Peyer's patch (tissue), 4 donors: ENCODE measurements at places on chromosomes 6 and 20.

DNA sequence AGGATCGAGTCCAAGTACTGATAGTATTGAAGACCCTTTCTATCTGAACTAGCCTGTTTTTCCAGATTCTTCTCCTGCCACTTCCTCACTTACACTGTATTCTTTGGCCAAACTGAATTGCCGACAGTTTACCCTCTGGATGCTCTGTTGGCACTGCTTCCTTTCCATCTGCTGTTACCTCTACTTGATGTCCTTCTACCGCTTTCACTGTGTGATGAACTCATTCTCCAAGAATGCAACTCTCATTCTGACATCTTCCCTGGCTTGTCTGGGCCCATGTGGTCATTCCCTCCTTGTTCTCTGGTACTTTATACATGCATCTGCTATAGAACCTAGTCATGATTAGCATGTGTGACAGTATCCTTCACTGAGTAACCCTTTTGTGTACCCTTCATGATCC is 16.3 kb downstream of the RPRD1B start:
- no peak for DNase-seq

DNA sequence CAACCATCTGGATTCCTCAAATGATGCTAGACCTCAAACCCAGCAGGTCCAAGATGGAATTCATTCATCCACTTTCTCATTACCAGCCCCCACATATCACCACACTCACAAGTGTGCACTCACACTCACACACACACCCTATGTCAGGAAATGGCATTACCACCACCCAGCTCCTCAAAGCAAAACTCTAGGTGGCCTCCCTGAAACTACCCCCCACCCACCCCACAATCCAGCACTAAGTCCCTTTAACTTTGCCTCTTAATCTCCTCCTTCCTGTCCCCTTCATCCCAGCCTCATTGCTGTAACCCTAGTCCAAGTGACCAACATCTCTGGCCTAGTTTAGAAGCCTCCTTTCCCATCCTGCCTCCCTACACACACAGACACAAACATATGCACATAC is 109.4 kb downstream of the TNFAIP3 start:
- no peak for DNase-seq

- DNase-seq = no peak
Observed at GRCh38 chr6:121437851-121438651, 2.6 kb downstream of the GJA1 start.

GRCh38 chr6:107699697-107700325 is 124.3 kb downstream of the SCML4 start:
- no peak for DNase-seq

GRCh38 chr6:82268301-82268846 is 20.8 kb upstream of the IBTK start:
- DNase-seq = no peak

- no peak for DNase-seq
Observed at GRCh38 chr6:28974505-28974904, 30.6 kb downstream of the ZNF311 start.

DNA sequence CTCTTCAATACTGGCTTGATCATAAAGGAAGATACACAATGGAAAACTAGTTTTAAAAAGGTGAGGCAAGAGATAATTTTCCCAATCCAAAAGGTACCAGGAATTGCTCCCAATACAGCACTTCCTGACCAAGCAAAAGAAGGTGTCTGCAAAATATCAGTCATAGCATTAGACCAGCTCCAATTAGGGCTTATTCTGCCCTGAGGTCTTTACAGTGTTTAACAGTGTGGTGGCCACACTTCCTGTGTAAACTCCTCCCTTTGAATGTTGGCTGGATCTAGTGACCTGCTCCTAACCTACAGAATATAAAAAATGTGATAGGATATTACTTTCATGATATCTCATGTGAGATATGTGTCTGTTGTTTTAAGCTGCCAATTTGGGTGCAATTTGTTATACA is 57.1 kb upstream of the BTN3A2 start:
- DNase-seq = no peak

DNA sequence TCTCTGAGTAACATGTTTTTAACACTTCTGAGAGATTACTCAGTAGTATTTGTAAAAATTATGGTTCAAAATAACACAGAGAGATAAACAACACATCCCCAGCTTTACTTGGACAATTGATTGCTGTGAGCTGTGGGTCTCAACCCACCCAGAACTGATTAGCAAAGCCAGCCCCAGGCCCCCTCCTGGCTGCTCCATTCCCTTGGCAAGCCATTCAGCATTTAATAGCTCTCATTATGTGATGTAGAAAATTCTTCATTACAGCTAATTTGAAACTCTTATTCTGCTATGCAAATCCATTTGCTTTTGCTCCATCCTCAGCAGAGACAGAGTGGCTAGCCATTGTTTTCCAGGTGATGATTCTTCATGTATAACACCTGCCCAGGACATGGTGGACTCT is 16.6 kb upstream of the SIRT5 start:
- no peak for DNase-seq

DNA sequence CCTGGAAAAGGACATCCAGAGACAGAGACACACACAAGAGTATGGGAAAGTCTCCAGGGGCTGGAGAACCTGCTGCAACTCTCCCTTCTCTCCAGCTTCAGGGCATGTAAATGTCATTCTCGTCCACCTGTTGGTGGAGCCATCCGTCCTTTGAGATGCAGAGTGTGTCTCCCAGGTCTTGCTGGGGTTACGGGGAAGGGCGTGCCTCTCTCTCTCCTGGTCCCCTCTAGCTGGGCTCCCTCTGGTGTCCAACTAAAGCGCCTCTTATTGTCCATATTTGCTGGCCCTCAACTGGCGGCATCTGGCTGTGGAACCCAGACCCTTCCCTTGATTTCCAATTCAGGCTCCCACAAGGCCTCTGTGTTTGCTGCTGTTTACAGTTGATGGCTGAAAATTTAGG is 244.1 kb downstream of the BMP7 start:
- no peak for DNase-seq

DNA sequence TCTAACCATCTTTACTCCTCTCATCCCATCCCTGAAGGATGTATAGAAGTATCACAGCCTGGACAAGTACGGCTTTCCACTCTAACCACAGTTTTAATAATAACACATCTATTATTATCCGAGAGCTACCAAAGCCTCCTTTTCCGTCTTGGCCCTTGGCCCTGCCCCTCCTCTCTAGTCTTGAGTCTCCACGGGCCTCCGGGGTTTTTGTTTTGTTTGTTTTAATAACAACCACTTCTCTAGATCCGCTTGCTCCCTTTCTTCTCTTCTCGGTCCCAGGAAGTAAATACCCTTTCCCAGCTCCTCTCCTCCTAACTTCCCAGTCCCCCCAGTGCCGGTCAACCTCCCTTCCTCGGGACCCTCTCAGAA is 661 bp downstream of the LCA5 start:
- DNase-seq = peak; percentile 53

DNA sequence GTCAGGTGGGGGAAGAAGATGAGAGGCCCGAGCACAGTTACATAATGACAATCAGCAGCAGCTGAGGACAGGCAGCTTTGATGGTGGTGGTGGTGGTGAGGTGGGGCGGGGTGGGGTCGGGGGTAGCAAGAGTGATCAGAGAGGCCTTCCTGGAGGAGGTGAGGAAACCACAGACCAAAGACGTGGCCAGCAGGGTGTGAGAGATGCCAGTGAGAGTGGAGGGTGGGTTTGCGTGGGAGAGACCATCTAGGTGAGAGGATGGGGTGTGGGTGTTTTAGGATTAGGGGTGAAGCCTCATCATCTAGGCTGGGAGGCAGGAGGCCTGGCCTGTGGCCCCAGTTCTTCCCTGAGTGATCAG is 76.0 kb upstream of the TOX2 start:
- no peak for DNase-seq

GRCh38 chr6:168374051-168374502 is 54.5 kb upstream of the DACT2 start:
- no peak for DNase-seq

GRCh38 chr20:3980260-3981131 is 34.9 kb downstream of the RNF24 start:
- no peak for DNase-seq

DNA sequence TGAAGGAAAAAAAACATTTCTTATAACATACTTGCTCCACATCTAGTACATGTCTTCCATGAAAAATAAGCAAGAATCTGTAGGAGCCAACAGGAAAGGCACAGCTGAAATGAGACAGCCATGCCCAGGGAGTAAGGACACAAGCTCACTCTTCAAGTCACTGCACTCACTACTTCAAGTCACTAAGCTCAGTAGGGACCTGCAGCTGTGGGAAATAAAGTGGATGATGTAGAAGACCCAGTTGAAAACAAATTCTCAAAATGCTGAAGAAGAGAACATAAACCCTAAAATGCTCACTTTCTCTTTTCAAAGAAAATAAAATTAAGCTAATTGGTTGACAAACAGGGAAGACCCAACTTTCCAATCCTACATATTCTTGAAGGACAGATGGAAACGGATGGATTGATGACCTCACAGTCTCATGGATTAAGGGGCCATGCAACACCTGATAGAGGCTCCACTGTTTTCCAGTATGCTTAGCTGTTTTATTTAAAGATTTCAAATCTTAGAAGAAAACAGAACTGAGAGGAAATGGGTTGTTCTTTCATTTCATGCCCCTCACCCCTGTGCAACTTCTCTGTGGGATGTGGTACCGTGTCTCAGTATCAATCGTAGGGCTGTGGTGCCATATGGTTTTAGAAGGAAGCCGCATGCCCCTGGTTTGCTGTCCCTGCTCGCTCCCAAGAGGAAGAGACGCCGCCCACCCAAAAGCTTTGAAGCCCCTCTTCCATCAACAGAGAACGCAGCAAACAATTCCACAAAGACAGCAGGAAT is 133.3 kb downstream of the WDR27 start:
- DNase-seq = no peak

DNA sequence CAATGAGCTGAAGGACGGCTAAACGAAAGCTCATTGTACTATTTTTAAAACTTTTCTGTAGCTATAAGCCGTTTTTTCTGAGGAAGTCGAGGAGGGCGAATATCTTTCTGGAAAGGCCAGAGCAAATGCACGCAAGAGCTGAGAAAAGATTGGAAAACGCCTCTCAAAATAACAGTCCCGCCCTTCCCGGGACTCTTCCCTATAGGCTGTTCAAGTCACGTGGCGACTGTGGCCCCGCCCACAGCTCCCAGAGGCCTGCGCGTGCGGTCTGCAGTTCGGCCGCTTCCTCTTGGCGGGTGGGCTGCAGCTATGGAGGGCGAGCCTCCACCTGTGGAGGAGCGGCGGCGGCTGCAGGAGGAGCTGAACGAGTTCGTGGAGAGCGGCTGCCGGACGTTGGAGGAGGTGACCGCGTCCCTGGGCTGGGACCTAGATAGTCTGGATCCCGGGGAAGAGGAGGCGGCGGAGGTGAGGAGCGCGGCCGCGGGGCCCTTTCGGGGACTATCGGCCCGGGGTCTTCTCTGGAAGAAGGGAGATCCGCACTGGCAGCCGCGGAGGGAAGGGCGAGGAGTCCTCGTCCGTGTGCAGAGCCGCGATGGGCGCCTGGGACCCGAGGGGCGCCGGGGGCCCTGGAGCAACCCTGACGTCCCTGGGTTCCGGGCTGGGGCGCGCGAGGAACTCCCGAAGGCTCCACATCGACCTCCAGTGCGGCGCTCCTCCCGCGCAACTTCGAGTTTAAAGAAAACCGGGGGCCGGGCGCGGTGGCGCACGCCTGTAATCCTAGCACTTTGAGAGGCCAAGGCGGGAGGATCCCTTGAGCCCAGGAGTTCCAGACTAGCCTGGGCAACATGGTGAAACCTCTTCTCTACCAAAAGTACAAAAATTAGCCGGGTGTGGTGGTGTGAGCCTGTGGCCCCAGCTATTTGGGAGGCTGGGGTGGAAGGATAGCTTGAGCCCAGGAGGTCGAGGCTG is at the start of gene SNRNP48:
Gene SNRNP48 (plus strand): TSS at position 250 of the 969 bp plus-strand sequence. CDS start 60 bp downstream, at position 310.
- DNase-seq = peak; percentile 98

GRCh38 chr6:121847806-121848522 is 412.5 kb downstream of the GJA1 start:
- DNase-seq = no peak

DNA sequence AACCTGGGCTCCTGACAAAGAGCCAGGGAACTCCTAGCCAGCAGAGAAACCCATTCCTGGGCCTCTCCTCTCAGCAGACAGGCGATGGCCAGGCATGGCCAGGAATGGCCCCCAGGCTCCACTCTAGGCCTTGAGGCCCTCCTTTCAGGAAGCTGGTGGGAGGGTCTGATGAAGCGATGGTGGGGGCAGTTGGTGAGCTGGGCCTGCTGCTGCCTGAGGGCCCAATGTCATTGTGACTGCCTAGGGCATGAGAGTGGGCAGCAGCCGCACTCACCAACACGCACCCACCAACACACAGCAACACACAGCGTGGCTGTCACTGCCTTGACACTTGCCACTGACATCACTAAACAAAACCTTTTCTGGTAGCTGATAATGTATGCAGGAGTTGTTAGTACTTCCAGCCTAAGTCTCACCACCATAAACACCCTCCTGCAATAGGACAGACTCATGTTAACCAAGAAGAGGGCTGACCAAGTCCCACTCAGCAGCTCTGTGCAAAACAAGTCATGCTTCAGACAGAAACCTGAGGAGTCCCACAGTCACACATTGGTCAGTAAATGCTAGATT is 69.3 kb downstream of the ABHD12 start:
- no peak for DNase-seq

DNA sequence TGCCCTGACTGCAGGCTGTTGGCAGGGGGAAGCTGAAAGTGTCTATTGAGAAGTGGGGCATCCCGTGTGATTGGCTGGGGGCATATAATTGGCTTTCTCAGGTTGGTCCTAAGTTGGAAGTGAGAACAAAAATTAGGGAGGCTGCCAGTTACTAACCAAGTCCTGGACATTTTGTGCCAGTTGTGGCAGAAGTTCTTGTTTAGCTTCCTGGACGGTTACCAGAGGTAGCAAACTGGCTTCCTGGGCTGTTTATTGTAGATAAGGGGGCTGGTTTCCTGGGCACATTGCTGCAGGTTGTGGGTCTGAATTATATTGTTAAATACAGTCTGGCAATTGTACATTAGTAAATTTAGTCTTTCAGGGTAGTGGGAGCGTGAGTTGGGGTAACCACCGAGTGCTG is 50.6 kb upstream of the SLC2A12 start:
- no peak for DNase-seq

- no peak for DNase-seq
Observed at GRCh38 chr20:43750774-43751166, 24.0 kb upstream of the GTSF1L start.

DNA sequence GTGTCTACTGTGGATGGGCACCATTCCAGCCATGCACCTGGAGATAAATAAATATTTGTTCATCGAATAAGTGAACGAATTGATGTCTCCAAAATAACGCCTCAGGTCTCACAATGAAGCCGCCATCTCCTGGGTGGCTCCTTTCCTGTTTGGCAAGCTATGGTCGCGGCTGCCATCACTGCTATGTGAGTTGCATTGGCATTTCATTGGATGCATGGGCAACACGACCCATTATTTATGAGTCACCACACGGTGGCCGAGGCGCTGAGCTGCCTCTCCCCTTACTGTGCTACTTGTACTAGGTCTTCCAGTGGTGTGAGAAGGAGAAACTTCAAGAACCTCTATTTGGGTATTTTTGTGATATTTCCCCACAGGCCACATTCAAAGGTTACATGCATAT is 21.3 kb upstream of the PDE10A start:
- DNase-seq = no peak

DNA sequence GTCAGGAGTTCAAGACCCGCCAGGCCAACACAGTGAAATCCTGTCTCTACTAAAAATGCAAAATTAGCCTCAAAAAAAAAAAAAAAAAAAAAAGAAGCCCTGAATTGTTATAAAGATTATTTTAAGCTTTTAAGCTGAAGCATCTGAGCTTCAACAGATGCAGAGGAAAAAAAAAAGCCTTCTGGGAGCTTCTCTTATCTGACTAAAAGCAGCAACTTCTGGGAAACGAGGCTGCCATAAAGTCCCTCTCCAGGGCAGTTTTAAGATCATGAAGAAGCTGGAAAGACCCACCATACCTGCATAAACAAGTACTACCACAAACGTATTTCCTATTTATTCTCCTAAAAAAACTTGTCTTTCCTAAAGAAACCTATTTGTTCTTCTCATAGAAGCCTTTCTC is 3.6 kb downstream of the SERINC3 start:
- no peak for DNase-seq
